Stimulated activated CD4-positive, alpha-beta T cell treated with anti-CD3 and anti-CD28 coated beads, TNF-alpha, amount 100 ng/mL, for 4 hours (primary cell): ENCODE measurements at places on chromosomes 7 and 10.

- no peak for DNase-seq
These were observed 1.1 kb upstream of the EGR2 start for GRCh38 chr10:62817121-62817765.

- no peak for DNase-seq
These were observed 2.1 kb upstream of the COX19 start for GRCh38 chr7:977326-978048.

GRCh38 chr10:113005380-113005779, 55.3 kb downstream of the TCF7L2 start:
- DNase-seq: no peak

DNA sequence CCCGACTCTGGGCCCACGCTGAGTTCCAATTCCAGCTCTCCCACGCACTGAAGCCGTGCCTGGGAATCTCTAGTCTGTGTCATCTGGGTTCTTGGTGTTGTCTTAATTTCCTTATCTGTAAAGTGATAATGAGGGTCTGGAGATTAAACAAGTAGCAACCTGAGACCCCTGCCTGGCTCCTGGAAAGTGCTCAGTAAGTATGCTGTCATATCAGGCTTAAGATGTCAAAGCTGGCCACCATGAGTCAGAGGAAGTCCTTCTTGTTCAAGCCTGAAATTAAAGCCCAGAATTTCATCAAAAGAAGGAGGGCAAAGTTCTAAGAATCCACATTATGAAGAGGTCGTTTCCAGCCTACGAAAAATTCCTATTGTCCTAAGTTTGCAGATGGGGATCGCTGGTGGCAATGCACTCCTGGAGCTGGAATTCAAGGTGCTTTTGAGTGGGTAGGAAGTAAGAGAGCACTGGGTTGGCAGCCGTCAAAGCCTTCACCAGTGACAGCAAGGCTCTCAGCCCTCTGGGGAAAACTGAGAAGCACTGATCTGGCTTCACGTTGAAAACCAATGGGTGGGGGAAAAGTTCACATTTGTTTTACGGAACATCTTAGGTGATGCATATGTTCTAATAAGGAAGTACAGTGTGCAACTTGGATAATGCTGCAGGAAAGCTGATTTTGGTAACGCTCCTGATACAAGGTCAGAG, 50.3 kb upstream of the NCAPG2 start:
- no peak for DNase-seq

GRCh38 chr10:77641344-77641743, 3.7 kb upstream of the KCNMA1 start:
- DNase-seq: no peak

DNA sequence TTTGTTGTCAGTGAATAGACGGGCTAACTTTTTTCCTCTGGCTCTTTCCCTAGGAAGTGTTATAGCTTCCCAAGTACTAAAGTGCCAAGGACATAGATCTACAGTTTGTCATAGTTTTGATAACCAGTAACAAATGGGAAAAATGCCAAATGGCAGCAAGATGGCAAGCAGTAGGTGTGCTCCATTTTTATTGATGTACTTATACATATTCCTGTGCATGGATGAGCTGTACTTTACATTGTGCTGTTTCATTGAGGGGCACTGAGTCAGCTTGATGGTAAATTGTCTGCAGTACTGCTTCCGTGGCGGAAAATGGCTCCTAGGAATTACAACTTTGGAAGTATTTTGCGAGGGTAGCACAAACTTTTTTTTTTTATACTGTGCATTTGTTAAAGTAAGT, 7.1 kb downstream of the ADAM22 start:
- DNase-seq: no peak

DNA sequence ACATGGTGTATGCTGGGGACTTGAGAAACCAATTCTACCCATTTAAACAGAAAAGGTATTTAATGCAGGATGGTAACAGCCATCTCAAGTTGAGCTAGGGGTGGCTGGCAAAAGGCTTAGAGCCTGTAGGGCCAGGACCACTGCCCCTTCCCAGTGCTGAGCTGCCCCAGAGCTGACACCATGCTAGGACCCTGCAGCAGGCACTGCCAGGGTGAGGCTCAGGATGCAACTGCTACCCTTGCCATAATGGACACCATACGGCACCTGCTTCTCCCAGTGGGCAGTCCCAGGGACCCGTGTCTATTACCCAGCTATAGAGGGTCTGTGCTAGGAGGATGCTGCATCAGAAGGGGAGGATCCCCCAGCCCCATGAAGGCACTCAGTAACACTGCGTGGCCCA, 160.7 kb upstream of the ADCY1 start:
- DNase-seq: no peak
